ENCODE measurements at places on chromosomes 11 and 22.

GRCh38 chr11:125944350-125945010 is 1.4 kb upstream of the VSIG10L2 start:
- no peak for DNase-seq

DNA sequence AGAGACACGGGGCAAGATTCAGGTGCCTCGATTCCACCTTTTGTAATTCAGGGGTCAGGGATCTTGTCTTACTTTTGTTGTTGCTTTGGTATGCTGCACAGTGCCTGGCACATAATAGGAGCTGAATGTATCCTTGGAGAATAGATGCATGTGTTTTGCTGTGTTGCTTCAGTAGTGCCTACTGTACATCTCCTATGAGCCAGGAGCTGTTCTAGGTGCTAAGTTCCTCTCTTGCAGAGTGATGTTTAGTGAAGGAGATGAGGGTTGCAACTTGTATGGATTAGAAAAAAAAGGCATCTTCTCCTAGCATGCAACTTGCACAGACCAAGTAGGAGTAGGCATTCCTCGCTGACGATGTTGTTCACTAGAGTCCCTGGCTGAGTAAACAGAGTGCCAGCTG is 555.4 kb downstream of the NTM start:
- DNase-seq: no peak

DNA sequence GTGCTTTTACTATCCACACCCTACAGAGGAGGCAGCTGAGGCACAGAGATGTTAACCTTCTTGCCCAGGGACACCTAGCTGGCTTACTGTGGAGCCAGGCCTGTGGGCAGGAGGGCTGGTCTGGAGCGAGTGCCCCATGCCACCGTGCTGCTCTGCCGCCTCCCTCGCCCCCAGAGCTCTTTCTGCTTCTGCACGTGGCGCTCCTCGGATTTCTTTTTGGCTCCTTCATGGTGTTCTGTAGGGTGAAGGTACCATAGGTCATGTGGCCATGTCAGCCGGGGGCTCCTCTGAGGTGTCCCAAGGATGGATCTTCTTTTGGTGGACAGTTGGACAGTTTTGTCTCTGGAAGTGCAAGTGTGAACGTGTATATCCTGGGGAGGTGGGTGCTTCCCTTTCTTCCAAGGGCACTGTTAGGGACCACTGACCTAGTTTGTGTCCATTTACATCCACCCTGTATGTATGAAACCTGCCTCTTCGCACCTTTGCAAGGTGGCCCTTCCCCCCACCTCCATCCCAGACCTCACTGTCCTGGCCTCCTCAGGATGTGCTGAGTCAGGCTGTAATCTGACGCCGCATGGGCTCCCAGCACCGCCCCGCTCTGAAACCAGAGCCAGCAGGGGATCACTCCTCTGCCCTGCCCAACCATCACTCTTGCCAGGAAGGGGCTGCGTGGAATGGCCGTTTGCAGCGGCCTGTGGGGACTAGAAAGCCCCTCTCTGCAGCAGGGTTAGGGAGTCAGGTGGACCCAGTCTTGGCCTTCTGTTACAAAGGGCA is 31.7 kb downstream of the POLR3H start:
- peak; percentile 83 for DNase-seq

GRCh38 chr11:61133956-61134662 is 27.1 kb downstream of the VPS37C start:
- DNase-seq: no peak

DNA sequence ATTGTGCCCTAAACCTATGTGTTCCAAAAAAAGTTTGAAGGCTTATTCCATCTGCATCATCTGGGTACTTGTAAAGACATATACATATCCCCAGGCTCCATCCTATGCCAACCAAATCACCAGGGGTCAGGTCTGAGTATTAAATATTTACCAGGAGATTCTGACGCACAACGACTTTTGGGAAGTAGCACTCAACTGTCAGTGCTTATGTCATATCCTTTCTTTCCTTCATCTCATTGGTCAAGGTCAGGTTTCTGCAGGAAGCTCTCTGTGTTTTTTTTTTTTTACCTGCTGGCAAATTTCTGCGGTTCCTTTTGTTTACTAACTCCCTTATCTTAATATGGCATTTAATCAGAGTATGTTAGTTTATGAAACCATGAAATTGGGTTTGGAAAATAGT is 22.5 kb upstream of the CYP2R1 start:
- DNase-seq: no peak

DNA sequence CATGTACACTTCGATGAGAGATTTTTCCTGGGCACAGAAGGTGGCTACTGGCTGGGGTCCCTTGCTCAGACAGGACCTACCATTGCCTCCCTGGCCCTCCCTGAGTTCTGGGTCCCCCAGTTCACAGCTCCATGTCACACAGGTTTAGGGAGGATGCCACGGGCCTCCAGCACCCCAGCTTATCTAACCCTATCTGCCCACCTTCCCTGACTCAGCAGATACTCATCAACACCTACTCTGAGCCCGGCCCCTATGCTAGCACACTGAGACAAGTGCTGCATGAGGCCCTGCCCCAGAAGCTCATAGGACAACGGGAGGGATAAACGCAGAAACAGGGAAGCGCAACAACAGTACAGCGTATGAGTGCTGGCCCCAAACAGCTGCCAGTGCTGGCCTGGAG is 9.6 kb downstream of the NAGA start:
- DNase-seq: no peak

- no peak for DNase-seq
Observed at GRCh38 chr11:128893578-128894285, 2.6 kb downstream of the KCNJ5 start.

DNA sequence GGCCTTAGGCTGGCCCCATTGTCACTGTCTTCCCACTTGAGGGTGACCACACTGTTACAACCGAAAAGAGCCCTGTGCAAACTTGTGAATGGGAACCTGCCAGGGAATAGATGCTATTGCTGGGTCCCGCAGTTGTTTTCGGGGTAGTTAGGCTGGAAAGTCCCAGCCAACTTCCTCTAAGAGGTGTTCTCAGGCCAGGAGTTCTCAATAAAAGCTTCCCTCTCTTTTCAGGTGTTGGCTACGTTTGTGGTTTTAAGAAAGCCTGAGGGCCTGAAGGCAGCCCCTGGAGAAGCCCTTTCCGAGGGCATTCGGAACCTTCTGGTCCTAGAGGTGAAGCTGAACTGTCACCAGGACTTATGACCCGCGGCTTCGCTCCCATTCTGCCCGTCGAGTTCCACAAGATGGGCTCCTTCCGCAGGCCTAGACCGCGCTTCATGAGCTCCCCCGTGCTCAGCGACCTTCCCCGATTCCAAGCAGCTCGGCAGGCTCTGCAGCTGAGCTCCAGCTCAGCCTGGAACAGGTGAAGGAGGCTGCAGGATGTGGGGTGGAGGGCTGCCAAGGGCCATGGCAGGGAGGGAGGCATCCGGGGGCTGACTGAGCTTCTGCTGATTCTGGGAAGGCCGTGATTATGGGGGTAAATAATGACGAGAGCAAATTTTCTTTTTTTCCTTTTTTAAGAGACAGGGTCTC is 104.8 kb downstream of the PRR5L start:
- no peak for DNase-seq

GRCh38 chr11:59755701-59756557 is 753 bp downstream of the STX3 start:
- DNase-seq: peak; percentile 84

- DNase-seq: no peak
Observed at GRCh38 chr11:65114538-65115171, 2.8 kb downstream of the ZNHIT2 start.

- peak; percentile 42 for DNase-seq
Observed at GRCh38 chr22:29879753-29880152, 3.2 kb upstream of the MTMR3 start.

DNA sequence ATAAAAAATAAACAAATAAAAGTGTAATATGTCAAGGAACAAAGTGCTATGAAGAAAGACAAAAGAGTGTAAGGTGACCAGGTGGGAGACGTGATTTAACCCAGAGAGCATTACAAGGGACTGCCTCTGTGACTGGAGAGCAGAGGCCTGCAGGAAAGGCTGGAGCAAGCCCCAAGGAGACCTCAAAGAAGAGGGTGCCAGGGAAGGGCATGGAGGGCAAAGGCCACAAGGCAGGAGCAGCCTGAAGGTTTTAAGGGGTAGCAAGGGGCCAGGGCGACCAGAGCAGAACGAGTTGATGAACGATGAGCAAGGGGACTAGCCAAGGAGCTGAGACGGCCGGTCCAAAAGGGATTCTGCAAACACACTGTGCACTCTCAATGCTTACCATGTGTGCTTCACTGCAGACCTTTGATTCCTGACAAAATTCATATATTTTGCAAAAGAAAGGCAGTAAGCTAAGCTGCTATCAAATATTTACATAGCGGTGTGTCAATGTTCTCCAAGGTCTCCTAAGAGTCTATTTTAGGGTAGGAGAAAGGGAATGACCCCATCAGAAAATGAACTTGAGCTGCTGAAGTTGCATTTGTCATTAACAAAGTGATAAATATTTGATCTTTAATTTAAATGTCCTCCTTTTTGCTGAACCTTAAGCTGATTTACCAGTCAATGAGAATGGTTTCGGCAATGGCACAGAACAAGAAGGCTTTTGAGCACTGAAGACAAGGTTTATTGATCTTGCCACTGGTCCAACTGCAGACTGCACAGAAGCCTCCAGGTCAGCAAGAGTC is 50.5 kb downstream of the SMCO4 start:
- no peak for DNase-seq

DNA sequence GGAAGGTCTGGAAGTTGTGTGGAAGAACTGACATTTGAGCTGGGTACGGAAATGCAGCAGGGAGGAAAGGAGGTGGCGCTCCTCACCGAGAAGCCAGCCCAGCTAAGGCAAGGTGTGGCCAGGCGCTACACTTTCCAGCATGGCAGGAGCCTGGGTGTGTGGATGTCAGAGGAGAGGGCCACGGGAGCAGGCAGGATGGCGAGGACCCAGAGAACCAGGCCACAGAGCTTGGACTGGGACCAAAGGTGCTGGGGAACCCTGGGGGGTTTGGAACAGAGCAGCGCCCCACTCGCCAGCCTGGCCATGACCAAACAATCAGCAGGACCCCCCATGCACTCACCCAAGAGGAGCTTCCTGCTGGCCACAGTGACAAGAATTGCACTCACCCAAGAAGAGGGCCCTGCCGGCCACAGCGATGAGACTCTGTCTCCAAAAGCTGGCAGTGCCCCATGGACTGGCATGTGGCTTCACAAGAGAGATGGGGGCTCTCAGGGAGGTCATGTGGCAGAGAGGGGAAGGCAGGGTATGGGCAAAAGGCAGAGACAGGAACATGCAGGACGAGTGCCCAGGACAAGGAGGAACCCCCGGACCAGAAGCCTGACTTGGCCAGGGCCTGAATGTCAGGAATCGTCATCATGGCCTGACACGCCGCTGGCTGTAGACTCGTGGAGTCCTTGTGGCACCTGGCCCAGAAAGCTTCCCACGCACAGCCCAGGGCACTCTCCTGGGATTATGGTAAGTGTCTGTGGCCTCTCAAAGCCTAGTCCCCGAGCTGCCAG is 45.4 kb downstream of the IGF2 start:
- no peak for DNase-seq

DNA sequence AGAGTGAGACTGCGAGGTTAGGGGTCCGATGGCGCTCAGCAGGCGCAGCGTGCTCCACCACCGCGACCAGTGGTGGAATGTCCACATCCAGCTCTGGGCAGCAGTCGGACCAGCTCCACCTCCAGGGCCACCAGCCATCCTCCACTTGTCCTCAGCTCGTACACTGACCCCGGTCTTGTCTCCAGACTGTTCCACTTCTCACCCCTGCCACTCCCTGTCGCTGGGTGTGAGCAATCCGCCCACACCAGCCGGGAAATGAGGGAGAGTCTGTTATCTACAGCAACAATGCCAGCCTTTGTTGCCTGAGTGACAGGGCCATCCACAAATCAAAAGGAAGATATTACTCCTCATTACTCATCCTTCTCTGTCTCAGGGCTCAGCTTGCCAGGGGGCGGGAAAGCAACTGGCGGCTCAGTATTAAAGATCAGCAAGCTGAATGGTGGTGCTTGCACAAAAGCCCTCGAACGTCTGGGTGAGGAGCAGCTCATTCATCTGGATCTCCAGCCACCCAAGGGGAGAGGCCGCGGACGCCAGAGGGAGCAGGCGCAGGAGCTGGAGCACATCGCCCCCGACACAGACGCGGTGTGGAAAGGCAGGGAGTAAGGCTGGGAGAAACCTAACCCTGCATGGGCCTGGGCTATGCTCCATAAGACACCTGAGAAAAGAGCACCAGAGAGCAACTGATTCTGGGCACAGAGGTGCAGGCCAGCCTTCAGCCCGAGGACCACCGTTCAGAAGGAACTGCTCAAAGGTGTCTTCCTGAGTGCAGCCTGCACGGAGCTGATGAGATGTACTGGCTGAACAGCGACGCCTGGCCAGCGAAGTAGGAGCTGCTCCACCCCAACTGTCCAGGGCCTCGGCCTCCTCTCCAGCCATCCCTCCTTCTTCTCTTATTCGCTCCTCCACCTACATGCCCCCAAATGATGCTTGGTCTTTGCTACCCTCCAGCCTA is 21.9 kb downstream of the IGSF9B start:
- peak; percentile 57 for DNase-seq

DNA sequence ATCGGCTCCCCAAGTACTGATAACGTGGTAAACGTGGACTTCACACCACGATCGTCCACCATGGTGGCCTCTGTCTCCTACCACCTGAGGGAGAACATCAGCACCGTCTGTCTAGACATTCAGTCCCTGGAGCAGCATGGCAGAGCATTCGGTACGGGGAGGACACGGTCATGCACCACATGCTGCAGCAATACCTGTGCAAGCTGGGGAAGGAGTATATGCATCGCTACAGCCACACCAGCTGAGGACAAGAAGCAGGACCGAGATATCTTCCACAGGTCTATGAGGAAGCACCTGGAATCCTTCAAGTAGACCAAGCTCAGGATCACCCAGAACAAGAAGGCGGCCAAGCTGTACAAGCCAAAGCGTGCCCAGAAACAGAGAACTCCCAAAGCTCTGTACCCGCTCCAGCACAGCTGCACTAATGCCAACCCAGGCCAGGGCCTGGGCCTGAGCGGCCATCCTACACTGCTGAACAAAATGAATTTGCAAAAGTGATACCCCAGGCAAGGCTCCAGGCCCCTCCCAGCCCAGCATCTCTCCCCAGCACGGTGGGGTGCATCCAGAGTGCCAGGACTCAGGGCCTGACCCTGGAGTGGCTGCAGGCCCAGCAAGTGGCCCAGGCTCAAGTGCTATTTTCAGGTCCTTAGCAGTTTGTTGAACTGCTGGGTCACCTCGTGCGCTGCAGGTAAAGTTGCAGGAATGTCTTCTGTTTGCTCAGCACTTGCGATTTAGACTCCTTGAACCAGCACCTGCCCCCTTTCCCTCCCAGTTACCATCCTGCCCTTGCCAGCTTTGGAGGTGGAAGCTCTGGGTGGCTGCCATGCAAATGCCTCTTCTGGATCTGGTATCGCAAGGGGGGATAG is 119.3 kb upstream of the SERPIND1 start:
- peak; percentile 40 for DNase-seq

- DNase-seq: no peak
Observed at GRCh38 chr11:13680501-13681264, 12.2 kb downstream of the FAR1 start.

DNA sequence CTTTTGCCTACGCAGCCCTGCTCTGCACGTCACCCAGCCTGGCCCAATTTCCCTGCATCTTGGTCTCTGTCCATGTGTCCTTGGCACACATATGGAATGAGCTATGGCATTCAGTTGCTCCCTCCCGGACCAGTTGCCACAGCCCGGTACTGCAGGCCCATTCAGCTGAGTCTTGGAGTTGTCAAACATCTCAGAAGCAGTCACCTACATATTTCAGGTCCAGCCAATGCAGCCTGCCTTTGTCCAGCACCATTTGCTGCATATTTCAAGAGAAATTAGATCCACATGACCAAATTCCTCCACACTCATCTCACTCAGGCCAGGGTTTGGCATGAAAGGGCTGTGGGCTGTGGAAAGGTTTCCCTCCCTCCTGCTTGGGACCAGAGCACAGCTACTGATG is 76.8 kb downstream of the MN1 start:
- no peak for DNase-seq

- no peak for DNase-seq
Observed at GRCh38 chr11:45275828-45276227, 10.3 kb downstream of the SYT13 start.

GRCh38 chr11:130323452-130324450 is 9.0 kb upstream of the ZBTB44 start:
- no peak for DNase-seq
